ENCODE measurements at places on chromosomes 2 and 18.

GRCh38 chr2:20146401-20146800, 78.5 kb downstream of the SDC1 start:
- no peak for DNase-seq

- DNase-seq = no peak
These were observed 29.6 kb downstream of the PTCD3 start for GRCh38 chr2:86135653-86136052.

DNA sequence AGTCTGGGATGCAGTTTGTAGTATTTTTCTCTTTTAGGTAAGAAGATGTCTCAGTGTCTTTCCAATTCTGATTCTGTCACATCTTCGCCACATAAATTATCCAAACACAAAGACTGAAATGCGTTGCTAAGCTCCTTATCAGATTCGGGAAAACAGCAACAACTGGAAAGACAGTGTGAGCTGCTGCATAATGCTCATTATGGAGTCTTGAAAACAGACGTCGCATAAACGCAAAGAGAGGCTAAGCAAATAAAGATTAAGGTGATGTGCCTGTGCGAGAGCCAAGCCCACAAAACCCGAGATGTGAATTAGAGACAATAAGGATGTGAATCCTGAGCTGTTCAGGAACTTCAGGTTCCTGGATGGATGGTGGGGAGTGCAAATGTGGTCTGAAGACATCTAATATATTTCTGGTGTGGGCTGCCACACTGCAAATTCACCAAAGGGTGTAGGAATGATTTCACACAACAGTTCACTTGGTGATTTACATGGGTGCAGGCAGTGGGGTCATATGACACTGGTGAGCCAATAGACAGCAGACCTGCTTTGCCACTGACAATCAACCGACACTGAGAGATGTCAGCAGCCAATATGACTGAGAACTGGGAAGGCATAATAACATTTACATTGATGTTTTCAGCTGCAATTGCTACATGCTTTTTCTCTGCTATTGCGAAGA, 195.8 kb downstream of the MTX2 start:
- DNase-seq = no peak

GRCh38 chr2:126038861-126039260, 617.1 kb upstream of the GYPC start:
- no peak for DNase-seq

- DNase-seq = no peak
These were observed 21.5 kb upstream of the ZSCAN30 start for GRCh38 chr18:35311496-35311895.

GRCh38 chr2:109513749-109514588, 99.8 kb downstream of the SEPTIN10 start:
- no peak for DNase-seq

DNA sequence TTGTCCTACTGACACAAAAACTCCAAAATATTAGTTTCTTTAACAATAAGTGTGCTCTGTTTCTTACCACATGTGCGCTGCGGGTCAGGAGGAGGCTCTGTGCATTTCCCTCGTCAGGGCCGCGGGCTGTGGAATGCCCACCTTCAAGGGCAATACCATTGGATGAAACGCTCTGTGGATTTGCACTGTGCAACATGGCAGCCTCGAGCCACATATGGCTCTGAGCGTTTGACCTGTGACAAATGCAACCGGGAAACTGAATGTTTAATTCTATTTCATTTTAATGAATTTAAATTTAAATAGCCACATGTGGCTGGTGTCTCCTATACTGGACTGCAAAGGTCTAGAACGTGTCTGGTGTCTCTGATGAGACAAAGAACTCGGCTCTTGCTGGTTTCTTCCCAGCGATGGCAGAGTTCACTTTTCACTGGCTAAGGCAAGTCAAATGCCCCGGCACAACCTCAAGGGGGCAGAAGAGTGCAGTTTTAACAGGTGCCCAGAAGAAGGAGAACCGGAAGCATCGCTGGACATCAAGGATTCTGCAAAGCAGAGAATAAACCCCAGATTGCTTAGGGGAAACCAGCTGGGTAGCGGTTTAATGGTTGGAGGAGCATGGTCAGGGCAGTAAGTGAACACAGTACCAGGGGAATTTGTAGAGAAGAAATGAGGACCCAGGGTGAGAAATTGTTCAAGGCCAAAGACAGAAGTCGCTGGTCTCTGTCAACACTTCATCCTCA, 37.0 kb upstream of the TMEM18 start:
- no peak for DNase-seq

DNA sequence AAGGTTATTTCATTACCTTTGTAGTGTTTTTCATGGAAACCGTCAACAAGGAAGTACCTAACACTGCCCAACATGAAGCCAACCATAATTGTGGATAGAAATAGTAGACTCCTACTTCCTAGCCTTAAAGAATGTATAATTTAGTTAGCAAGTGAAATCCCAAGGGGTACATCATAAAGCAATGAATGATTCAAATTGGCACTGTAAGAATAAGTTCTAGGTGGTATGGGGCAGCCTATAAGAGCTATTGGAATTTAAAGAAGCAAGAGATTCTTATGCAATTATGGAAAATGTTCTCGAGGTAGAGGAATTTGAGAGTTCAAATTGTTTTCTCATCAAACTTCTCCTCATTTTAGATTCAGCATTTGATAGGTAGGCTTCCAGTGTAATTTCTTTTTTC, 157.9 kb downstream of the FMNL2 start:
- no peak for DNase-seq

- no peak for DNase-seq
These were observed 630.9 kb upstream of the FAM98A start for GRCh38 chr2:34229998-34230397.

DNA sequence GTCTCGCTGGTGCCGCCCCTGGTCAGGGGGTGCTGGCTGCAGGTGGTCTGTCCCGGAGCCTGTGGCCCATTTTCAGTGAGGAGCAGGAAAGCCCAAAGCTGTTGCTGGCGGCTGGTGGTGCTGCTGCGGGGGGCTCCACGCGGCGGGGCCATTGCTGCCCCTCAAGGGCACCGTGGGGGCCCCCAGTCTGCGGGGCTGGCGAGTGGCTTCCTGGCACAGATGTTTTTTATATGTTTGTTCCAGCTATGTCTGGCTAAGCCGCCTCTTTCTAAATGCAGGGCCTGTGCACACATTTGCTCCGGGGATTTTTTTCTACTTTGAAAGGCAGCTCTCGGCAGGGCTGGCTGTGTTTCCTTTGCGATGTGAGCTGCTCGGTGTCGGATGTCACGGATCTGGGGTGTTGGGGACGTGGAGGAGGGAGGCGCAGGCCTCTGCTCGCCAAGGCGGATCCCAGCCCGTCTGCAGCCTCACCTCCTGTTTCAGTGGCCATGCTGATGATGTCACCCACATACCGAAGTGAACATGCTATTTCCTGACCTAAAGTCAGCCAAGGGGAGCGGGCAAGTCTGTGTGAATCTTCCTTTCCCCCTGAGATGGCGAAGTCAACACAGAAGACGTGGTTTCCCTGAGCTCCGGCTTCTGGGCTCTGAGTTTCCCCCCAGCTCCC, 112.0 kb upstream of the CTDP1 start:
- no peak for DNase-seq

DNA sequence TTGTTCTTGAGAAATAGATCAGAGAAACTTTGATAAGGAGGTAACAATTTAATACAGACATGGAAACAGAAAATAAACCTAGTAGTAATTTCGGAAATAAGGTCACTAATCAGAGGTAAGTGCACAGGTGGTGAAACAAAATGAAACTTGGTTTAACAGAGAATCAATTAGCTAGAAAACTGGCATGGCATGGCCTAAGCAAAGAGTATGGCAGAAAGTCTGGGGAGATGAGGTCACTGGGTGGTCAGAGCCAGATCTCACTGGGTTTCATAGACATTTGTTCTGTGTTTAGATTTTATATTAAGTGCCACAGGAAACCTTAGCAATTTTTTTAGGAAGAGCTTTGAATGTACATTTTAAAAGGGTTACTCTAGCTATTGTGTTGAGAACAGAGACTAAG, 1216.0 kb upstream of the PIK3C3 start:
- no peak for DNase-seq

- DNase-seq = no peak
These were observed 378 bp downstream of the WDPCP start for GRCh38 chr2:63587814-63588384.

GRCh38 chr2:166334805-166335204, 40.9 kb downstream of the SCN9A start:
- no peak for DNase-seq

Data from stimulated activated CD4-positive, alpha-beta T cell treated with anti-CD3 and anti-CD28 coated beads, Interleukin-1b, Interleukin-23, amount 100 ng/mL, for 1 hour (primary cell).